Renal cortex interstitium (tissue), 15 donors: ENCODE measurements at places on chromosomes 12 and 14. TPM values are rescaled to one million over a fixed set of nuclear protein-coding genes. Genes with fewer than 3 reads are reported as not detected.

GRCh38 chr12:40208707-40209446, 15.9 kb upstream of the LRRK2 start:
- DNase-seq, result no peak

- no peak for DNase-seq
Measured at GRCh38 chr12:49331380-49332222, 5.4 kb downstream of the C1QL4 start.

DNA sequence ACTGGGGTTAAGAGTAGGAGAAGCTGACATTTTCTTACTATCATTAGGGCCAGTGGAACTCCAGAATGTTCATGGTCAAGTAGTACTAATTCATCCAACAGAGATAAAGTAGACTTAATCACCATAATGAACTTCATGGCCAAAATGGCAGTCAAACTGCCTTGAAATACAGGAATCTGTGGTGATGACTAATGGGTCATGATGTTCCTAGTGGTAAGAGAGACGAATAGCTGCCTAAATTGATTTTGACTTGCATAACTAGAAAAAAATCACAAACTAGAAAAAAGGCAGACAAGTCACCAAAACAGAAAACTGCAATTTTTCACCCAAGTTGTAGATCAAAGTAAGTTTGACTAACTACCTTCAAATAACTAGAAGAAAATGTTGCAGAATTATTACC, 138.5 kb downstream of the MGAT4C start:
- DNase-seq, result no peak

GRCh38 chr14:103811189-103811588, 36.2 kb downstream of the PPP1R13B start:
- no peak for DNase-seq

GRCh38 chr12:109998241-109998903, 858 bp upstream of the ANKRD13A start:
- DNase-seq, result no peak

- no peak for DNase-seq
Measured at GRCh38 chr14:38611928-38612327, 356.0 kb upstream of the CLEC14A start.

- DNase-seq, result no peak
Measured at GRCh38 chr14:97283841-97284240, 486.7 kb downstream of the VRK1 start.

- DNase-seq, result no peak
Measured at GRCh38 chr14:68060198-68060597, 240.6 kb downstream of the RAD51B start.

- DNase-seq, result no peak
Measured at GRCh38 chr12:4943067-4943937, 33.6 kb downstream of the KCNA1 start.

DNA sequence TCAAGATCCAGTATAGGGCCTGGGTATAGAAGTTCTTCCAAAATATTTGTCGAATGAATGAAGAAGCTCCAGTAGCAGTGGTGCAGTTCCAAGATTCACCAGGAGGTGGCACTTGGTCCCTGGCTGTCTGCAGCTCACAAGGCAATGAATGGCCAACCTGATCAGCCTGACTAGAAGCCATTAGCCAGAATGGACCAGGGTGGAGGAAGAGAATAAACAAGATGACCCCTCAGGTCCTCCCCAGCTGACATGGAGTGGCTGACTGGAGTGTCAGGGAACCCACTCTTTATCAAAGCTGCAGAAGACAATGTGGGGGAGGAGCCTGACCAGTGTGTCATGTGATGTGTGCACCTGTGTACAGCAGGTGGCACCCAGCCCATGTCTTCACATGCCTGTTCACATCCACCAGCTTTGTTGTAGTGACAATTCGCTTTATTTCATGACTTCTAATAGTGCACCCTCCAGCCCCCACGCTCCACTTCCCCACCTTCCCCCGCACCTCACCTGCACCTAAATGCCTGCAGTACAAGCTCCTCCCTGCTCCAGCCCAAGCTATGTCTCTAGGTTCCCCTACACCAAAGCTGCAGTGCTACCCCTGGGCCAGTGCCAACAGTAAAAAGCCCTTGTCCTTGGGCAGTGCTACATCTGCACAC, 3.0 kb downstream of the LTBP2 start:
- peak; percentile 59 for DNase-seq

Gene GPR65
- polyA plus RNA-seq, result 0.50 TPM

Gene TMEM132C
- 2.8 TPM for polyA plus RNA-seq

Gene GLT1D1
- polyA plus RNA-seq, result 3.7 TPM
